Heart right ventricle (tissue), 16 donors: ENCODE measurements at places on chromosomes 7 and 10. TPM values are rescaled to one million over a fixed set of nuclear protein-coding genes. Genes with fewer than 3 reads are reported as not detected.
A peak's percentile ranks its signal among the peaks of the same experiment; 100 is the strongest.

VIPR2 gene
- total RNA-seq, result 11.4 TPM

POLR2J3 gene
- total RNA-seq, result 14.0 TPM

FAM25A gene
- total RNA-seq, result not detected

TNKS2 gene
- 14.4 TPM for total RNA-seq

MTERF1 gene
- total RNA-seq, result 7.6 TPM

GPR37 gene
- not detected for total RNA-seq

MOGAT3 gene
- not detected for total RNA-seq

RPEL1 gene
- not detected for total RNA-seq

SPDYE16 gene
- total RNA-seq, result 0.57 TPM

CDC14C gene
- total RNA-seq, result not detected

ANK3 gene
- total RNA-seq, result 235 TPM

ZNF365 gene
- total RNA-seq, result 0.13 TPM

DNA sequence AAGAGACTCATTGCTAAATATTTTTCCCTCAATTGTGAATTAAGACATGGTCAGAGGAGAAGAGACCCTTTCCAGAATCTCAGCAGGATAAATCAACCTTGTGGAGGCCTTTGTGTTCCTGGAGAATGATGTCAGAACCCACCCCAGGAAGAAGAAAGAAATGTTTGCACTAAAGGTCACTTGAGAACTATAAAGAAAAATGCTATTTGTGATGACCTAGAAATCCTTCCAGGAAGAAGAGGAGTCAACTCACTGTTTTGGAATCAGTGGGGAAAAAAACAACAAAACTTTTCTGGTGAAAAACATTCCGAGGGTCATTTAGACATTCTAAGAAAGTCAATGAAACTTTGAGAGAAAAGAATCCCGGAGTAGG is 129.1 kb upstream of the ANKRD1 start:
- no peak for DNase-seq

- no peak for DNase-seq
Observed at GRCh38 chr10:59980356-59980755, 74.0 kb upstream of the CCDC6 start.

DNA sequence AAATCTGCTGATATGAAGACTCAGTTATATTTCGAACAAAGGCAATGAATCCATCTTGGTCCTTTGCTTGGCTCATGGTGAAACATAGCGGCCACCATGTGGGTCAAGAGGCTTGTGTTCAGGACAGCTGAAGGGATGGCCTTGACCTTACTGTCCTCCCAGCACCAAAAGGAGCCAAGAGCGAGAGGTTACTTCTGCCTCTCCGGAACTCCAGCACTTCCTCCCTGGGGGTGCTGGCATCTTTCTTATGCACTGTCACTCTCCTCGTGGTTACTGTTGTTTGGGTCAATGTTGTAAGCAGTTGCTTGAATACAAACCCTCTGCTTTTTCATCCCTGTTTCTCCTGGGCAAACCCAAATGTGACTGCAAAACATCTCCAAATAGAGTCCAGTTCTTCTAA is 100.6 kb downstream of the RBM20 start:
- no peak for DNase-seq

GRCh38 chr7:101884671-101885596 is 67.5 kb downstream of the CUX1 start:
- no peak for DNase-seq

- peak; percentile 30 for DNase-seq
Observed at GRCh38 chr10:101828766-101829551, 10.7 kb upstream of the OGA start.

DNA sequence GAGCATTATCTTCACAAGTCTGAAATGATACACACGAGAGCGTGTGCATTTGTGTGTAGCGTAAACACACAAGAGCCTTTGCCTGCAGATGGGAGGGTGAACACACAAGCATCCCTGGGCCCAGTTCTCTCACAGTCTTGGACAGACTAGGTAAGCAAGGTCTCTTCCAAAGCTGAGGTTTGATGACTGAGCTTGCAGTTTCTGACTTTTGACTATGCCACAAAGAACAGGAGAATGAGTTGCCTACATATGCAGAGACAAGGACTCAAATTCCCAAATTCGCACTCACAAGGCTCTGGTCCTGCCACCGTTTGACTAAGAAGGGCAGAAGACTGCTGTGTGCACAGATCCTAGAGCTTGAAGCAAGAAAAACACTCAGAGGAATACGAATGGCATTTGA is 55.8 kb downstream of the FAM53B start:
- no peak for DNase-seq

DNA sequence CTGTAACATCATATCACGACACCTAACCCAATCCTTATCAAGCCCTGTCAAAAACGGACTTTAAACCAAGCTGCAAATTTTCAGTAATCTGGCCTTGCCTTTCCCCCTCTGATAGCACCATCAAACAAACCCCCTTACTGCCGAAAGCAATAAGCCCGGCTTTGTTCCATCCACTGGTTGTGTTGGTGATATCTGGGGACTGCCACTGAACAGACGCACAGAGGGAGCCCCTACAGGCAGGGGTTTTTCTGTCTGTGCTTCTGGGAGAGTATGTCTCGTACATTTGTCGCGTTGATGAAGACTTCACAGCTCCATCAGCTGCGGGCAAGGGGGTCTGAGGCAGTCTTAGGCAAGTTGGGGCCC is 550 bp upstream of the PLAU start:
- no peak for DNase-seq

GRCh38 chr7:42029405-42029804 is 207.6 kb downstream of the GLI3 start:
- DNase-seq, result no peak

GRCh38 chr7:38244516-38244915 is 28.9 kb downstream of the TARP start:
- no peak for DNase-seq

- no peak for DNase-seq
Observed at GRCh38 chr10:84668186-84668763, 339.9 kb downstream of the CCSER2 start.

- DNase-seq, result no peak
Observed at GRCh38 chr7:112192236-112193154, 13.7 kb downstream of the DOCK4 start.

DNA sequence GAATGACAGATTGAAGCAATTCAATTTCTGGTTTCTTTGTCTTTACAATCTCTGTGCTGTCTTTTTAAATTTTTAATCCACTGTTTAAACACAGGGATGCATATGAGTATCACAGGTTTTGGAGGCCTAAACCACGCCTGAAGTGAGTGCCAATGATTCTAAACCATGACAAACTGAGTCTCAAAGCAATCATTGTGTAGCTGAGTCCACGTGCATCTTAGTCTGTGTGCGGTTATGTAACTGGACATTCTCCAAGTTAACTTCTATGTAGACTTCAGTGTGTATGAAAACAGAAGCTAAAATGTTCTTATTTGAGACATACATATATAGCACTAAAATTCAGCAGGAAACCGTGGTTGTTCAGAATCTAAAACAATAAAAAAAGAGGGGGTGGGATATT is 79.3 kb upstream of the ST8SIA6 start:
- no peak for DNase-seq

GRCh38 chr7:112125250-112125649 is 80.9 kb downstream of the DOCK4 start:
- no peak for DNase-seq

DNA sequence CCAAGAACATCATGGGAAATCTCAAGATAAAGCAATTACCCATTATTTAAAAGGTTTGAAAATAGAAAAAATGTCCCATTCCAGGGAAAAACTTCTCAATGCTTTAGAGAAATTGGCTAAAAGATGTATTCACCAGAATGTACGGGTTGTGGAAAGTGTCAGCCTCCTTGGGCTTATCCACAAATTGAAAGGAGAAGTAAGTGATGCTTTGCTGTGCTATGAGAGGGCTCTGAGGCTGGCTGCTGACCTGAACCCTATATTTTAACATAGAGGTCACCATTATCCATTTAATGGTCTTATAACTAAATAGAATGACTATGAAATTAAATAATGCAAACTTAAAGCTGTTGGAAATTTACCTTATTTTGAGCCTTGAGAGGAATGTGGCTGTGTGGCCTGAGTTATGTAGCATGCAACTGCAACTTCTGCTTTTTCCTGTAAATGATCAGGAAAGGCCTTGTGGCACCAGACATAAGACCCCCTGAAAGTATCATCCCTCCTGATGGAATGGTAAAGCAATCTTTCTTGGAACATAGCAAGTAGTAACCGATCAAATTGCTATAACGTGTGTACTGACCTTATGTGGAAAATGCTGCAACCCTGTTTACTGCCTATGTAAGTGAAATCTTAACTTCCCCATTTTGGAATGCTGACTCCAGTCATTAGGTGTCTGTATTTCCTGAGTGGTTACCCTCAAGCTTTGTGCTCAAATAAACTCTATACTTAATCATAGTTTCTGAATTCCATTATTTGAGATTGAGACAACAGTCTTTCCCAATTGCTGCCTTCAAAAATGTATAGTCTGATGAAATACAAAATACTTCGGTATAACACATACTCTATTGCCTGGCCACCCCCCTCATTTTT is 6.9 kb downstream of the IFIT1B start:
- no peak for DNase-seq

DNA sequence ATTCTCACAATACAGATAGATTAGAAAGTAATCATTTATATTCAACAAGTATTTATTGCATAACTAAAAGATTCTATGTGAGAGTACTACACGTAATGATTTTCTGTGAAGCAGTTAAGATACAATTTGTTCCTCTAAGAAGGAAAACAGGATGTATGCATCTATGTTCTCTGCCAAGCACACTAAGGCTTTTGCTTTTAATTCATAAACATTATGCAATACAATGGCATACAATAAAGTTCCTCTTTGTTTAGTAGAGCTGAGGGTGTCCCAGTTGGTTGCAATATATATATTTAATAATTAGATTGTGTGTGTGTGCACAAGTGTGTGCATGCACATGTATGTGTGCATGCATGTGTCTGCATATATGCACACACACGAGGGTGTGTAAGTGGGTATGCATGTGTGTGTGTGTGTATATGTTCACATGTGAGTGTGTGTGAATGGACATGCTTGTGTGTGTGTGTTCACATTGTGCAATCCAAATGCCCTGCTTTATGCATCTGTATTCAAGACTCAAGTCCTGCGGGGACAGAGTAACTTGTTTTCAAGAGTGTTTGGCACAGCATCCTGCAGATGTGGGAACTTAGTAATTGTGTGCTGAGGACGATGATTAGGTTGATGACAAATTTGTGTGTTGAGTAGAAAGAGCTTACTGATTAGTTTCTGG is 481.5 kb upstream of the KLF6 start:
- no peak for DNase-seq

DNA sequence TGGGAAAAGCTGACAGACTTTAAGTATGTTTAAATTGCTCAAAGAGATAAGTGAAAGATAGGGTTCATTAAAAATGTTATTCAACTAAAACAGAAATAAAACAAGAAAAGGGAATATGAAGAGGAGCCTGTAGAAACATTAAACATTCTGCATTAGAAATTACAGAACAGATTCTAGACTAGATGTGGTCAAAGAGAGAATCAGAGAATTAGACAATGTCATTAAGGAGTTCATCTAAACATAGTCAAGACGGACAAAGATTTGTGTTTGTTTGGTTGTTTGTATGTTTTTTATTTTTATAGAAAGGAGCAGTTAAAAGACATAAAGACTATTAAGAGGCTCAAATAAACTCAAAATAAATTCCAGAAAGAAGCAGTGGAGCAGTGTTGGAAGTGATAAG is 80.0 kb downstream of the NKX6-2 start:
- DNase-seq, result no peak

GRCh38 chr7:11104578-11104977 is 130.9 kb downstream of the PHF14 start:
- DNase-seq, result no peak

GRCh38 chr7:137592232-137592896 is 248.8 kb upstream of the PTN start:
- DNase-seq, result peak; percentile 28

DNA sequence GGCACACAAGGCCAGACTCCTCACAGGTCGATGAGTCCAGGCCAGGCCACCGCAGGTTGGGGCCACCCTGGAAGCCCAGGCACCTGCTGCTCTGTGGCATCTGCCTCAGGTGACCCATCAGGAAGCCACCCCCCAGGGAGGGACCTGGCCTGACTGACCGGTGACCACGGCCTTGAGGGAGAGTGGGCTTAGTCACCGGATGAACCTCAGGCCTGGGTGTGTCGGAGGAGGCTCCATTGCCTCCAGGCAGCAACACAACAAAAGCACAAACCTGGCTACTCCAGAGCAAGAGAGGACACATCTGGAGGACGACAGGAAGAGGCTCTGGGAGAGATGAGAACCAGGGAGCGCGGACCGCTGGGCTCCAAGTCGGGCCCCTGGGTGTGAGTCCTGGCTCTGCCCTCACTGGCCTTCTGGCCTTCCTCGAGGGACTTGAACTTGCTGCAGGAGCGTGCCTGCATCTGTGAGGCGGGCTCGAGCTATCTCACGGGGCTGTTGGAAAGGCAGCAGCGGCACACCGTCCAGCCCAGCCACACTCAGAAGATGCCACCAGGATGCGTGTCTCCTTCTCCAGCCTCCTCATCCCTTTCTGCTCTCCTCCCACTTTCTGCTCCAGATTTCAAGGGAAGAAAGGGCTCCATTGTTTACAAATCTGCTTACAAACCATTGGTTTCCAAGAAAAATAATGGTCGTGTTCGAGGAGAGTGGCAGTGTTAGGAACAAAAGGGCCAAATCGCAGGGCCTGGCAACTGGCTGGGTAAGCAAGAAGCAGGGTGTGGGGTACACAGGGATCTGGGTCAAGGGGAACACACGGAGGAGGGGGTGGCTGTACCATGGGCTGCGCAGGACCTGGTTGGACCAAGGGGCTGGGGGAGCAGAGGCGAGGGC is 152.9 kb downstream of the ADAM12 start:
- no peak for DNase-seq

DNA sequence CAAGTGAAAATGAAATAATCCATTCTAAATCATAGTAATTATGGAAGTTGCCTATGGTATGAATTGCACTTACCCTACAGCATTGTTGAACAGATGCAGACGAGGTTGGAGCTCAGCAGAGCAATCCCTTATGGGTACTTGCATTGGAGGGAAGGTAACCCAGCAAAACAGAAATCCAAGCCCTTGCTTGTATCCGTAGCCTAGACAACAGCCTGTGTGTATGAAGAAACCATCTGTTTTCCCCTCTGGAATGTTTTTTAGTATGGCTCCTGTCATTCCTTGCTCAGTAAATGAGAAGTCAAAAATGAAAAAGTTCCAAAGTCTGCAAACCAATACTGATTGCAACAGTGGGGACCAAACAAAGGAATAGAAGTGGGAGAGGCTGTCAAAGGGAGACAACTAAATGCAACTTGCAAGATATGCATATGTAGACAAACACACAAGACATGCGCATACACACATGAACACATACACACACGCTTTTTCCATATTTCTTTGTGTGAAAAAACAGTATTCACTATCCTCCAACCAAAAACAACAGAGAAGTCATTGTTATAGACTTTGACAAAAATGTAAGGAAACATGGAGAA is 260.8 kb downstream of the DYNC1I1 start:
- no peak for DNase-seq
